Right forelimb (tissue), 1 donor: ENCODE measurements at places on chromosomes 16 and 17.

- DNase-seq = no peak
Observed at GRCh38 chr17:82060001-82060380, 5.6 kb downstream of the DUS1L start.

DNA sequence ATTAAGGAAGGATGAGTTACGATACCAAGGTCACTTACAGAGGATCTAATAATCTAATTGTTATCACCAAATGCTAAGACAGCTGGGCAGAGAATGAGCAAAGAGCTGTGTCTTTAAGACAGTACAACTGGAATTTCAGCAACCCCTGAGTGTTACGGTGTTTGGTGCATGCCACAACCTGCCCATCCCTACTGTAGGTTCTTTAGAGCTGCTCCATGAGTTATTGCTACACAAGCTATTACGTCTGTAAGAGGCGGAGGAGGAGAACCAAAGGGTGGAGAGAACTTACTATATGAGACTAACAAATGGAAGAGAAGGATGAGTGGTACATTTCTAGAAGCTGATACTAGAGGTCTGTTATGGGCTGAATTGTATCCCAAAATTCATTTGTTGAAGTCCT is 14.2 kb upstream of the C17orf78 start:
- DNase-seq = no peak

- no peak for DNase-seq
Observed at GRCh38 chr17:27810902-27811557, 10.7 kb upstream of the NOS2 start.

DNA sequence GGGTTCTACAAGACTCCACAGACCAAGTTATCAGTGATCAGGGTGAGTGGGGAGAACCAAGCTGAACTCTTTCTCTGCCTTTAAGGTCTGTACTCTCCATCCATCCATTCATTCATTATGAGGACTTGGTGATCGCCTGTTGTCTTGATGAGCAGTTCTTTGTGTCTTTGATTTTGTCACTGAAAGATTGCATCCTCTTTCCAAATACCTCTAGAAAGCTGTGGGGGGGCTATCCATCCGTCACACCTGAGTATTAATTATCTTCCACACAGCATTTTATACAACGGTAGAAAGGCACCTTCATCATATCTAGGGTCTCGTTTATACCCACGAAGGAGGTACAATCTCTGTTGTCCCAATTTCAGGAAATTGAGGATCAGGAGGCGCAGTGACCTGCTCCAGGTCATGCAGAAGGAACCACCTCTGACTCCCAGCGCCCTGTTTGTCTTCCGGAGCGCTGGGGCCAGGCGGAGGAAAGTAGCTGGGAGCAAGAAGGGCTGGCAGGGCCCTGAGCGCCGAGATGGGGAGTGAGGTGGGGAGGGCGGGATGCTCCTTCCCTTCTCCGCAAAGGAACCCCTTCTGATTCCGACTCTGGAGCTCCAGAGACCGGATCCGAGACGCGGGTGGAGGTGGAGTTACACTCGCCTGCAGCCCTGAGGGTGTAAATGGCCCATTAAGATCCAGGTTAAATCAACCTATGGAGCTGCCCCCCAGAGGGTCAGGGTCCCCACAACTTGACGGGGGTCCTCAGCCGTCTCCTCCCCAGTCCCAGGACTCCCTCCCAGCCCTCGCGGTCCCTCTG is 605 bp upstream of the ABAT start:
- no peak for DNase-seq

GRCh38 chr17:8275421-8276290 is 12.8 kb upstream of the RANGRF start:
- no peak for DNase-seq

GRCh38 chr17:17088541-17089525 is 46.6 kb downstream of the MPRIP start:
- DNase-seq = peak; percentile 22

GRCh38 chr16:61926766-61927165 is 109.5 kb downstream of the CDH8 start:
- DNase-seq = no peak

GRCh38 chr16:80347900-80348299 is 192.9 kb upstream of the DYNLRB2 start:
- DNase-seq = no peak

DNA sequence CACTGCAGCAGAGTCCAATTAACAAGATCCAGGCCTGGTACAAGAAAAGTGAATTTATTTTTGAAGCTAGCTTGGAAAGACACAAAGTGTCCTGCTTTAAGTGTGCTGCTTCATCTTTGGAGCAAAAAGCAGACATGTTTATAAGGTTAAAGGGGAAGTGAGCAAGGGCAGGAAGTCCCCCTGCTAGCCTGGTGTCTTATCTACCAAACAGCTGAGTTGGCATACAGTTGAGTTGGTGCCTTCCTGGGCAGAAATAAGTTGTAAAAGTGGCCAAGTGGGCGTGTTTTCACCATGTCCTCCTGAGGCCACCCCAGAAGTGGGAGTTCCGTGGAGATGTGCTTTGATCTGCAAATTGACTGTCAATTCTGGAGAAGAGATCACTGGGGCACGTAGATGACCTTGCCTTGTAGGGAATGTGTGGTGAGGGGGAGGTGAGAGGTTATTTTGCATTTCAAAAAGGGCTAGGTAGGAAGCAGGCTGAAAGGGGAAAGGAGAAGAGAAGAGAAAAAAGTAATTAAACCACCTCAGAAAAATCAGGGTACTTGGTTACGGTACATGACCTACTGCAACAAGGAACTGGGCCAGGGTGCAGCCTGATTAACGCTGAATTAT is 38.3 kb upstream of the HSBP1 start:
- DNase-seq = no peak

- no peak for DNase-seq
Observed at GRCh38 chr17:8362651-8363332, 13.7 kb downstream of the KRABD2 start.

- no peak for DNase-seq
Observed at GRCh38 chr17:64420143-64420670, 28.7 kb upstream of the MILR1 start.

- no peak for DNase-seq
Observed at GRCh38 chr17:50452630-50453300, 15.9 kb downstream of the CHAD start.

DNA sequence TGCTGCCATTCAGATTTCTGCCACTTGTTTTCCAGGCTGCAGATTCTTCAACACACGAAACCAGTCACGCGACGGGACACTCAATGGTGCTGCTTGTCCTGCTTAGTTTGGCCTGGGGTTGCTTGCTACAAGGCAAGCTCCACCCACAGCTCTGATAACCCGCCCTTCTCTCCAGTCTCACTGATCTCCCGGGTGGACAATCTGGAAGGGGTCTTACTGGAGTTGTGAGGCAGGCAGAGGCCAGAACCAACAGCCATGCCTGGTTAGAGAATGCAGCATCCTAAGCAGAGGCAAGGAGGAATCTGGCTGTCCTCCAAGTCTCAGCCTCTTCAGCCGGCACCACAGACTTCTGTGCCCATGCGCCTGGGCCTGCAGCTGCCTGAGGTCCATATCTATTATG is 119.1 kb downstream of the KCNJ12 start:
- DNase-seq = no peak

- DNase-seq = no peak
Observed at GRCh38 chr16:19330841-19331397, 45.4 kb downstream of the CLEC19A start.

DNA sequence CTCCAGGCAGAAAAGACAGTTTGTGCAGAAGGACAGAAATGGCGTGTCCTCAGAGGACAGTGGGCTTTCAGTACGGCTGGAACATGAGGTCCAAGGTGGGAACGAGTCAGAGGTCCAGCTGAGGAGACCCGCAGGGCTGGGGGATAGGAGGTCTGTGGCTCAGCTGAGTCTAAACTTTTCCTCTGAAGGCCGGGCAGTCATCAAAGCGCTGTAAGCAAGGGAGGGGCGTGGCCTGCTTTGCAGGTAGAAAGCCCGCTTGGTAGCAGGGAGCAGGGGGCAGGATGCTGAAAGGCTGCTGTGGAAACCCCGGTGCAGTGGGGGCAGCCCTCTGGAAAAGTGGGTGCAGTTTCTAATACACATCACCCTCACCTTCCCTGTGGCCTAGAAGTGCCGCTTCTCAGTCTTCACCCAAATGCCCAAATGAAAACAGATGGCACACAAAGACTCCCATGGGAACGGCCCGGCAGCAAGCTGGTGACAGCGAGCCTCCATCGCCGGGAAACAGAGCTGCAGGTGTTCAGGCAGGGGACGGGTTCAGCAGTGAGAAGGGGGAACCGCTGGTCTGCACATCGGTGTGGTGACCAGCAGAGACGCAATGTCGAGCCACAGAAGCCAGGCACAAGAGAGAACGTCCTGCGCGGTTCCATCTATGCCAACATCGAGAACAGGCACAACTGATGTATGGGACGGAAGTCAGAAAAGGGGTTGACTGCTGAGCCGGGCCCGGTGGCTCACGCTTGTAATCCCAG is 12.2 kb upstream of the OSGIN1 start:
- DNase-seq = no peak

DNA sequence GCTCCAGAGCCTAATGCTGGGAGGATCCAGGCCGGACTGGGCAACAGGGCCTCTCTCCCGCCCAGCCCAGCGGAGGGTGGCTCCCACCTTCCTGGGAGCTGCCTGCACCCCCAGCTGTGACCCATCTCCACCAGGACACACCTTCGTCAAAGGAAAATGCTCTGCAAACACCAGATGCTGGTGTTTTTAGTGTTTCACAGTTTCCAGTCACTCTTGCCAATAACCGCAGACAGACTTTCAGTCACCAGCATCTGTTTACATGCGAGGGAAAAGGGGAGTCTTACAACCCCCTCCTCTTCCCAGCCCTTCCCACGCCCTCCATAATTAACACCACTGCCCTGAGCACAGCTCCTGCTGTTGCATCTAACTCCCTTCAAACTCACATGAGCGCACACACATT is 25.3 kb downstream of the KLHDC4 start:
- no peak for DNase-seq

DNA sequence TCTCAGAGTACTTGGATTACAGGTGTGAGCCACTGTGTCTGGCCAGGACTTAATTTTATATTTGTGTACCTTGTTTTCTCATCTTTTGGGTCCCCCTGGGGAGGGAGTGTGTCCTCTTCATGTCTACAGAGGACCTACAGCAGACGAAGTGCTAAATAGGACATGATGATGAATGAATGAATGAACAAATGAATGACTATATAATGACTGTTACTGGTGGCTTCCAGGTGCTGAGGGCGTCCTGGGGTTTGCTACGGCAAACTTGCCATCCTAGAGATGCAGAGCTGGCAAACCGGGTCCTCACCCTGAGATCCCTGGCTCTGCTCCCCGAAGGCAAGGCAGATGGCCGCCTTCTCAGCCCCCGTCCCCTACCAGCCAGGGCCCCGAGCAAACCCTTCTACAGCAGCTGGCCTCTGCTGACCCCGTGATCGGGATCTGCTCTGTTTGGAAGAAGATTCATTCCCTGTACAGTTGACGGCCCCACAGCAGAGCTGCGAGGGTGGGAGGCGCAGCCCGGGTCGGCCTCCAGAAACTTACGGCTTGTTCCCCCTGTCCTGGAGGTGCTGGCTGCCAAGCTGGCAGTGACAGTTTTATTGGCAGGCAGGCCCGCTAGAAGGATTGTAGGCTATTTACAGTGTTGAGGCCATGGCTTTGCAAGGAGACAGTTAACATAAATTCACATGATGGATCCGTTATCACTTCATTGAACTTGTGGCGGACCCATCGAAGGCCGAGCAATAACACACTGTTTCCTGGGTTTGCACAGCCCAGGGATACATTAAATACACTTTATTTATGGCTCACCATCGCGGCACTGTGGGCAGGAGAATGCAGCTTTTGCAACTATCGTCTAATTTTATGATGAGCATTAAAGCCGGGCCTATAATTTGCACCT is 197.7 kb upstream of the GSE1 start:
- no peak for DNase-seq

DNA sequence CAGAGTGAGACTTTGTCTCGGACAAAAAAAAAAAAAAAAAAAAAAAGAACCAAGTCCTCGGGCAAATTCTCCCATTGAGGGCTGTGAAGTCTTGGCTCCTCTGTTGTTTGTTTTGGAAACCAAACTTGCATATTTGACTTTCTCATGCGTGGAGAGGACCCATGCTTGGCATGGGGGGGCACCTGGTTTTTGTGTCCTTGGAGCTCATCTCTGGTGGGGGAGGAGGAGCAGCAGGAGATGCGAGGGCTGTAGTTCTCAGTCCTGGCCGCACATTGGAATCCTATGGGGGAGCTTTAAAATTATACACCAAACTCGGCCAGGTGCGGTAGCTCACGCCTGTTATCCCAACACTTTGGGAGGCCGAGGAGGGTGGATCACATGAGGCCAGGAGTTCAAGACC is 74.5 kb downstream of the ABCC6 start:
- no peak for DNase-seq

DNA sequence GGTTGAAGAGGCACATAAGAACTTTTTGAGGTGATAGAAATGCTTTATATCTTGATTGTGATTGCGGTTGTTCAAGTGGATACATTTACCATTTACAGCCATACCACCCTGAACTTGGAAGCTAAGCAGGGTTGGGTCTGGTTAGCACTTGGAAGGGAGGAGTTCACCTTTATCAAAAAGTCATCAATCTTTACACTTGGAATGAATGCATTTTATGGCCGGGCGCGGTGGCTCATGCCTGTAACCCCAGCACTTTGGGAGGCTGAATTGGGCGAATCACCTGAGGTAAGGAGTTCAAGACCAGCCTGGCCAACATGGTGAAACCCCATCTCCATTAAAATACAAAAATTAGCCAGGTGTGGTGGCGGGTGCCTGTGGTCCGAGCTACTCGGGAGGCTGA is 9.5 kb upstream of the GJD3 start:
- no peak for DNase-seq

GRCh38 chr17:68096111-68096510 is 60.6 kb downstream of the KPNA2 start:
- DNase-seq = no peak

GRCh38 chr17:82113941-82114340 is 15.9 kb upstream of the FASN start:
- no peak for DNase-seq

DNA sequence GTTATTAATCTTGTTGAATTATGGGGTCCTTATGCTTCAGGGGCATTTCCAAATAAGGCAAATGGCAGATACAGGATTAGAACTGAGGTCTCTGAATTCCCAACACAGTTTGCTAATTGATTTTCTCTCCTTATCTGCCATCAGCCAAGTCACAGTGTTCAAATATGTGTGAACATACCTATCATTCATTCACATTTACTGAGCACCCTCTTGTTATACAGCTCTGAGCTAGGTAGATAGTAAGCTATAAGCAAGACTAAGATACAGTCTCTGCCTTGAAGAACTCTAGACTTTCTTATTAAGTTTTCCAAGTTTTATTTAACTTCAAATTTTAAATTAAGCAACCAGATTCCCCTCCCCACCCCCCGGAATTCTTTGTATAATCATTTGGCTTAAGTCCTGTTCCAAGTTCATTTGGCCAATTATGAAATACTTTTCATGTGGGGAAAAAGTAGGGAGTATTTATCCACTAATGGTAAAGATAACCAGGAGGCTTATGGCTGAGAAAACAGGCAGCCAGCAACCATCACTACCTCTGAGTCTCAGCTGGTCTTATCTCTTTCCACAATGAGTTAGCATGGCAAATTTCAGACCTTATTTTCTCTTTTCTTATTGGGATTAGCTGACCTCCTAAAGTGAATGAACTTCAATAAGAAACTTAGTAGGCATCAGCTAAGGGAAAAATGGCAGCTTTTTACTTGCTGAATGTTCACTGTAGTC is 31.4 kb upstream of the CORO6 start:
- DNase-seq = no peak

GRCh38 chr16:353404-354290 is 1.1 kb upstream of the AXIN1 start:
- DNase-seq = no peak
